ENCODE measurements at places on chromosomes 6 and 20.

GRCh38 chr6:21265730-21266044, 327.9 kb upstream of the SOX4 start:
- DNase-seq, result no peak

- DNase-seq, result no peak
These were observed 243.5 kb downstream of the CDKAL1 start for GRCh38 chr6:20777801-20778200.

- DNase-seq, result no peak
These were observed 611.0 kb upstream of the FLRT3 start for GRCh38 chr20:14948416-14948815.

GRCh38 chr6:156852147-156852857, 75.1 kb downstream of the ARID1B start:
- no peak for DNase-seq

- no peak for DNase-seq
These were observed 26.6 kb upstream of the PCMTD2 start for GRCh38 chr20:64228751-64229506.

DNA sequence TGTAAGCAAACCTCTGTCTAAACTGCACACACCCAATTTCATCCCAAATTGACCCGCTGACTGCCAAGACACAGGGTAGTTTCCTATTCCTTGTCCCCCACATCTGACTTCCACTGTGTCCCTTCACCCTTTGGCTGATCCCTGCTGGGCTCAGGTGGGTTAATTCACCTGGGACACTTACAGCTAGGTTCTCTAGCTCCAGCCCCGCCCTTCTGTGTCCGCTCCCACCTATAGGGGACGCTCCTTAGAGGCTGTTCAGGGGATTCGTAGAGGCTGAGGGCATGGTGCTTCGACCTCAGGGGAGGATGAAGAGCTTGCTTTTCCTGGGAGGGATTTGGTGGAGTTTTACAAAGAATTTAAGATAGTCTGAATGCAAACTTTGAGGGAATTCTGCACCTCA, 4.0 kb upstream of the CD93 start:
- no peak for DNase-seq

DNA sequence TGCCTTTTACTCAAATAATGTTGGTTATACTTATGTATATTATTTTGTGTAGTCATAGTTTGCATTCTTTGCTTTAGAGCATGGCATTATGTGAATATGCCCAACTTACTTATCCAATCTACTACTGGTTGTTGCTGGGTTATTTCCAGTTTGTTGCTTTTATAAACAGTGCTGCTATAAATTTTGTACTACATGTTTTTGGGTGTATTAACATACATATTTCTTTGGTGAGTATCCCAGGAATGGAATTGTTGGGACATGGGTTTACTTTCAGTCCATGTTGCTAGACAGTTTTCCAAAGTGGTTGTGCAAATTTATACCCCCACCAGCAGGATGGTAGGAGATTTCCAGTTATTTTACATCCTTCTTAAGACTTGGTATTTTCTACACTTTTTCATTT, 157.1 kb upstream of the THEMIS start:
- DNase-seq, result no peak

GRCh38 chr6:111837641-111838500, 35.4 kb downstream of the FYN start:
- DNase-seq, result no peak

GRCh38 chr6:134619789-134620188, 301.9 kb upstream of the SGK1 start:
- no peak for DNase-seq

- DNase-seq, result no peak
These were observed 61.9 kb upstream of the CITED2 start for GRCh38 chr6:139436200-139436956.

DNA sequence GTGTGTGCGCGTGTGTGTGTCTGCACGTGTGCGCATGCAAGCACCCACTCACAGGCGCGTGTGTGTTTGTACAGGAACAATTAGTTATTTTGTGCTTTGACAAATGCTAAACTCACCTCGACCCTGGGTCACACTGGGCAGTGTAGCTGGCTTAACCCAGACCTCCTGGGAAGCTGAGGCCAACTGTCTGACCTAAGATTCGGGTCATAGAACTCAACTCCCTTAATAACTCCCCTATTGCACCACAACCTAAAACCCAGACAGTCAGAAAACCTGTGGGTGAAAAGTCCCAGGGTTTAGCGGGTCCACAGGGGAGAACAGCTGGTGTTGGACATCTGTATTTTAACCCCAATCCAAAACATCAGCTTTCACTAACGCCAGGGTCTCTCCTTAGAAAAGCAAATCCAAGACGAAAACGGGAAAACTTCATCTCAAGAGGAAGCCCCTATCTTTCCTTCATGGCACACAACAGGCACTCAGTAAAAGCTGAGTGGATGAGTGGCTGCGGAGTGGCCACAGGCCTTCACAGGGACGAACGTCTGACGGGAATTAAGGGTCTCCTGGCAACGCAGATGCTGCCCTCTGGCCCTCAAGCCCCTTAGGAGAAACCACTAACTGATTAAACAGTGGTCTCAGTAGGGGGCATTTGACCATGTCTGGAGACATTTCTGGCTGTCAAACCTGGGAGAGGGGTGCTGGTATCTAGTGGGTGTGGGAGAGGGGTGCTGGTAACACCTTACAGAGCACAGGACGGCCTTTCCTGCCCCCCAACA, 4.5 kb downstream of the PMEPA1 start:
- no peak for DNase-seq

GRCh38 chr6:83270971-83271719, 78.0 kb downstream of the RWDD2A start:
- DNase-seq, result no peak

DNA sequence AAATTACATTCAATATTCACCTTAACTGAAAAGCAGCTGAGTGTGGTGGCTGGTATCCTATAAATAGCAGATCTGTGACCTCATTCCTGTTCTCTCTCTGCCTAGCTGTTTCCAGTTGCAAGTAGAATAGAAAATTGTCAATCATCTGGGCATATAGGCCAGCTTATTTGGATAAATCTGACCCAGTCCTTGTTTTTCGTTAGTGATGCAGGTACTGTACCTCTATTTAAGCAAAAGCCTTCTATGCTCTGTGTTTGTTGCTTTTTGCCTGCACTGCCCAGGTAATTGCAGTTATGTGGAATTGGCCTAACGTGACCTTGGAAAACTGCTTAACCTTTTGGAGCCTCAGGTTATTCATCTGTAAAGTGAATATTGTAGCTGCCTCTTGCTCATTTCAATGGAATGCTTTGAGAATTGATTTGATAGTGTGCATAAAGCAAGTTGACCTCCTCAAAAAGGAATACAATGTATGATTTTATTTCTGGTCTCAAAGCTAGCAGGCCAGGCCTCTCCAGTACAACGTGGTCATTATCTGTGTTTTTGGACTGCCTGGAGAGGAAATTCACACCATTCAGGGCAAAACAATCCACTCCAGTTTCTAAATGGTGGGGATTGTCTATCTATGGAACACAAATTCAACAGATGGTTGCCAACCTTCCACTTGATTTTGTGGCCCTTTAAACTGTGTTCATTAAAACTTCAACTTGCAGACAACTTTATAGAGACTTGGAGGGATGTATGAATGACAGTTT, 508.7 kb upstream of the CITED2 start:
- DNase-seq, result no peak

DNA sequence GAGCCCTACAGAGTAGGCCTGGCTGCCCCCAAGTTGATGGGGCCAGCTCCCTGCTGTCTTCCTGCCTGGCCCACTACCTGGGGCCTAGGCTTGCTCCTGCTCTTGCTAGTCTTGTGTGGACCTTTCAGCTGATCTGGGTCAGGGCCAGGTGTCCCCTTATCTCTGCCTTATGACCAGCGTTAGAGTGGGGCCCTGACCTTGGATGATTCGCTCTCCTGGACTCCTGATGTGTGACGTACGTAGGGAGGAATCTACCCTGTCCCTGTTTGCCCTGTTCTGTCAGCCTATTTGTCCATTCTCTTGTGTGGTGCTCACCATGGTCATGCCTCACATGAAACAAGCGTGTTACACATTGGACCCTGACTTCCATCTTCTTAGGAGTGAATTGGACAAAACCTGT, 571.8 kb downstream of the QKI start:
- DNase-seq, result no peak

- DNase-seq, result no peak
These were observed 161.7 kb downstream of the RIMS1 start for GRCh38 chr6:72048080-72048479.

GRCh38 chr6:28124350-28124970, at the start of gene ZSCAN16:
Gene ZSCAN16 (plus strand): TSS chr6:28124609. CDS start chr6:28125444, 835 bp downstream.
- DNase-seq, result peak; percentile 83

DNA sequence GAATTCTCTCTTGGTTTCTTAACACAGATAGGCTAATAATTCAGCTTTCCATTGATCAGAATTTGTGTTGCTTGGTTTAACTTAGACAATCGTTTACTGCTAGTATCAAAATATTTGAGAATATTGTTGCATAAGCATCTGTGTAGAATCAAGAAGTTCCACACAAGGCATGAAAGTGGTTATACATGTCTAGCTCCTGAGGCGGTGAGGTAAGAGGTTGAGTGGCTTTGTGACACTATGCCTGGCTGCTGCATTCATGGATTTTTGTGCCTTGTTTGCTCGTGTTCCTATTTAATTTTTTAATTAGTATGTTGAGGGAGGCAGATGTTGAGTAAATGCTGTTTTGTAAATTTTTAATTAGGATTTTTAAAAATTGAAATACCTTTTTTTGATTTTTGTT, 10.2 kb downstream of the PKIB start:
- DNase-seq, result no peak

GRCh38 chr6:53436526-53437303, 88.0 kb upstream of the ELOVL5 start:
- no peak for DNase-seq

GRCh38 chr6:161921602-161922395, 647.9 kb upstream of the AGPAT4 start:
- no peak for DNase-seq

DNA sequence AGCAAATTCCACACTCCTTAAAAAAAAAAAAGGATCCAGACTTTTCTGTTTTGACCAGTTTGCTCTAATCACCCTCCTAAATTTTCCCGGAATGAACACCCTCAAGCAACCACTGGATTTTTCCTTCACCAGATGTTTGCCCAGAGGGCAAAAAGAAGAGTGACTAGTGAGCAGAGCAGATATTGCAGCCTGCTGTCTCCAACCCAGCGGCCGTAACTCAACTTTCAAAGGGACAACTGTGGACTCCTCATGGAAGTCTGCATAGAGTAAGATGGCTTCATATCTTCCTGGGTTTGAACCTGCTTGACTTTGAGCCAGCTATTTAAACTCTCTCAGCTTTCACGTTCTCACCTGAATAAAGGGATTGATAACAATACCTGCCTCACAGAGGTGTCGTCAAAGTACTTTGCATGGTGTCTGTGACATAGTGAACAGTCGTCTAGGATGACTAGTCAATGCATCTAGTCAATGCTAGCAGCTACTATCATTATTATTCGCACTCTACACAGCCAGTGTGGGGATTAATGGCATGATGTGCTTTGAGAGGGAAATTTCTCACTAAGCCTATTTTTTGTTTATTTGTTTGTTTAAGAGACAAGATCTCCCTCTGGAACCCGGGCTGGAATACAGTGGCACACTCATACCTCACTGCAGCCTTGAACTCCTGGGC, 92.2 kb upstream of the HIVEP1 start:
- DNase-seq, result no peak

- no peak for DNase-seq
These were observed 96.1 kb upstream of the TBX18 start for GRCh38 chr6:84860509-84860908.

GRCh38 chr20:31833130-31833930, 12.1 kb downstream of the FOXS1 start:
- DNase-seq, result peak; percentile 93

DNA sequence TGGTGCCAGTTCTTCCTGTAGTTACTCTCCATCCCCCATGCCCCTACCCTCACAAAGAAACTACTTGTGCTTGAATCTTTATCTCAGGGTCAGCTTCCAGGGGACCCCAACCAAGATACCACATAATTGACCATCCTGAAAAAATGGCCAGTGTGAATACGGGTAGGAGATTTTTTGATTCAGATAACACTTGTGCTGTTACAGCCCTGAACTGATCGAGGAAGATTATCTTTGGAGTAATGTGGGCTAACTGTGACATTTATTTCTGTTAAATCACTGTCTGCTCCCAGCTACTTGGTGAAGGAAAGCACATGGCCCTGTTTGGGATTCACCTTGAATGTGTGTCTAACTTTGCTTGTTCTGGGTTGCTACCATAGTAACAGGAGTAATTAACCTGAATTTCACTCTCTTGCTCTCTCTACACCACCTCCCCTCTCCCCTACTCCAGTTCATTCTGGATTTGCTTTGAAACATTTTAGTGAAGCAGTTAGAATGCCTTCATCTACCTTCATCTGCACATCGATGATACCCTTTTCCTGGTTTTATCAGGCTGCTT, 219.6 kb upstream of the CHD6 start:
- DNase-seq, result no peak

GRCh38 chr20:50540620-50541605, 30.7 kb downstream of the PTPN1 start:
- no peak for DNase-seq

DNA sequence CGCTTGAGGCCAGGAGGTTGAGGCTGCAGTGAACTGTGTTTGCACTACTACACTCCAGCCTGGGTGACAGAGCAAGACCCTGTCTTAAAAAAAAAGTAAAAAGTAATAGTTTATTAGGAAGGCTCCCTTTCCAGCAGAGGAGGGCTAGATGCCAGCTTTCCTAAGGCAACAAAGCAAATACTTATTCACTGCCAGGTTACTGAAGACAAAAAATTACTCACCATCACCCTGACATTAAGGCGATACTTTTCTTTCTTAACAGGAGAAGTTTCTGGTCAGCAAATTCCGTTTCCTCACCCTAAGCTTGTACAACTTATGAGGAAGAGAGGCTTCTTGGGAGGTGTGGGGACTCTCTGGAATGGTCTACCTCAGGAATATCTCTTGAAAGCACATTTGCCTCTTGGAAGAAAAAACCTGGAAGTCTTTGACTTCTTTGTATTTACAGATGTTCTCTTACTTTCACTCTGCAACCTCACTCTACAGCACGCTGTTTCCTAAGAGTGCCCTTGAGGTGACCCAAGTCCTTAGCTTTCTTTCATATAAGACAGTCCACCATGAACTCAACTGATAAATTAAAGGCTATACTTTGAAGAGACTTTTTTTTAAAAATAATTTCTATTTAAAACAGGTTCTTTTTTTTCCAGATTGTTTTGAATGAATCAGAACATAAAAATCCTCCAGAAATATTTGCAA, 52.9 kb upstream of the TRAF3IP2 start:
- no peak for DNase-seq

- no peak for DNase-seq
These were observed 726.4 kb downstream of the TENT5A start for GRCh38 chr6:81026041-81026553.

All from nephron progenitor cell (in vitro differentiated cells).